ENCODE measurements at places on chromosomes 6 and 20.

- DNase-seq: no peak
Observed at GRCh38 chr6:18823782-18824386, 436.7 kb downstream of the RNF144B start.

DNA sequence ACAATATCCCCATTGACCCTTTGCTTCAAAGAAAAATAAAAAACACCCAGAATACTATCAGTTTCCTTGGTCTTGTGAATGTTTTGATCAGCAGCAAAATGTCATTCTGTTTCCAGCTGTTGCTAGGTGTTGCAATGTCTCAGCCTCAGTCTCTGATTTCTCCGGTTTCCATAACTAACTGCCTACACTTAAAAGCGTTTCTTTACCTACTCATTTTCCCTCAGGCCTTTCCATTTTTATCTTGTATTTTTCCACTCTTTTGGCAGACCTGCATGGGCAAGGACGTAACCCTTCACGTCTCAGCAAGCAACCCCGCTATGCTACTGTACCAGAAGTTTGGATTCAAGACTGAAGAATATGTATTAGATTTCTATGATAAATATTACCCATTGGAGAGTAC lies 49.4 kb downstream of the KAT14 start:
- DNase-seq: no peak

GRCh38 chr6:38584731-38585130 lies 55.0 kb downstream of the BTBD9 start:
- DNase-seq: no peak

DNA sequence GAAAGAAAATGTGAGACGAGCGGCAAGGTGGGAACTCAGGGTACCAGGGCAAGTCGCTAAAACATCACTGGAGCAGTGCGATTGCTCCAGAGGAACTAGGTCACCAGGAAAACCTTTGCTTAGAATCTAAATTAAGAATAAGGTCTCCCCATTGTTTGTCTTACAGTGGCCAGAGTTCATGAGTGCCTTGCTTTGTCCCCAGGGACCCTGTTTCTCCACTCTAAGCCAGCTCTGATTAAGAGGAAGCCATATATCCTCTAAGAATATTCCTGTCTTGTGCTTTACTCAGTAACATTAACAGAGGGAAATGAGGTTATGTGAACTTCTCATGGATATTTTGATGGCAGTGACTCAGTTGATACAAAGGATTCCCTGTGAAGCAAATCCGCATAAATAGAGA lies 305.8 kb downstream of the CD83 start:
- no peak for DNase-seq

DNA sequence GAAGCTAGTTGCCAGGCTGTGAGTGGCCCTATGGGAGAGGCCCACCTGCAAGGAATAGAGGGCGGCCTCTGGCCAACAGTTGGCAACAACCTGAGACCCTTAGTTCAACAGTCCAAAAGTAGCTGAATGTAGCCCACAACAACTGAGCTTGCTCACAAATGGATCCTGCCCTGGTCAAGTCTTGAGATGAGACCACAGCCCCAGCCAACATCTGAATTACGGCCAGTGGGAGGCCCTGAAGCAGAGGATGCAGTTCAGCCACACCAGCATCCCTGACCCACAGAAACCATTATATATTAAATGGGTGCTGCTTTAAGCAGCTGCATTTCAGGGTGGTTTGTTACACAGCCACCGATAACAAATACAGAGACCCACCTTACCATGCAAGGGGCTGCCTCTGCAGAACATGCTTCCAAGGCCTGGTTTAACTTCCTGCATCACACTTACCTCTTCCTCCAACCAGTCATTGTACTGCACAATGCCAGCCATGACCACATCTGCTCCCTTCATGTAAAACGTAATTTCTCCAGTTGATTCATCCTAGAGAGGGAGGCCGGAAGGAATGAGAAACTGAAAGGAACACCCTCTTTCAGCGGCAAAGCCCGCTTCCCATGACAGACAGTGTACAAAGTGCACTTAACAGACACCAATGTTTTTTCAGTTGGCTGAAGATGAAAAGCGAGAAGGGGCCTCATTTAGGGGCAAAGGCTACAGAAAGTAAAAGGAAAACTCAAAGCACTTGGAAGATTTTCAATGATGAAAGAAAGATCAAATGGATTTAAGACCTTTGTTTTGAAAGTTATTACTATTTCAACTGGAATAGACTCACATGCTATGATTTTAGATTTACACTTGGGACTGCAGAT lies 86.2 kb upstream of the NFATC2 start:
- peak; percentile 31 for DNase-seq

DNA sequence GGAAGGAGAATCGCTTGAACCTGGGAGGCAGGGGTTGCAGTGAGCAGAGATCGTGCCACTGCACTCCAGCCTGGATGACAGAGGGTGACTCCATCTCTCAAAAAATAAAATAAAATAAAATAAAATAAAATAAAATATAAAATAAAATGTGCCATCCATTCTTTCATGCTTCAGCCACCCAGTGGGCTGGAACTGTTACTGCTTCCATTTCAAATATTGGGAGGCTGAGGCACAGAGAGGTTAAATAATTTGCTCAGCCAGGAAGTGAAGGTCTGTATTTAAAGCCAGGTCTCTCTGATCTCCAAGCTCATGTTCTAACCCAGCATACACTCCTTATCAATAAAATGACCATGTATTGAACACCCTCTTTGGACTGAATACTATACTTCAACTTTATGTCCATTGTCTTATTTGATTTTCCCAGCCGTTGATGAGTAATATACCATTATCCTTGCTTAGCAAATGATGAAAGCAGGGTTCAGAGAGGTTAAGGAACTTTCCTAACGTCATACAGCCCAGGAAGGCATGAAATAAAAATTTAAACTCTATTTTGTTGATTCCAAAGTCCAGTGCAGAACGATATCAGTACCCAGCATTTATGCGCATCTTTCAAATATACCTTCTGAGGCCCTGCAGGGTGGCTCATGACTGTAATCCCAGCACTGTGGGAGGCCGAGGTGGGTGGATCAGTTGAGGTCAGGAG lies 25.8 kb upstream of the SLC9A8 start:
- no peak for DNase-seq

DNA sequence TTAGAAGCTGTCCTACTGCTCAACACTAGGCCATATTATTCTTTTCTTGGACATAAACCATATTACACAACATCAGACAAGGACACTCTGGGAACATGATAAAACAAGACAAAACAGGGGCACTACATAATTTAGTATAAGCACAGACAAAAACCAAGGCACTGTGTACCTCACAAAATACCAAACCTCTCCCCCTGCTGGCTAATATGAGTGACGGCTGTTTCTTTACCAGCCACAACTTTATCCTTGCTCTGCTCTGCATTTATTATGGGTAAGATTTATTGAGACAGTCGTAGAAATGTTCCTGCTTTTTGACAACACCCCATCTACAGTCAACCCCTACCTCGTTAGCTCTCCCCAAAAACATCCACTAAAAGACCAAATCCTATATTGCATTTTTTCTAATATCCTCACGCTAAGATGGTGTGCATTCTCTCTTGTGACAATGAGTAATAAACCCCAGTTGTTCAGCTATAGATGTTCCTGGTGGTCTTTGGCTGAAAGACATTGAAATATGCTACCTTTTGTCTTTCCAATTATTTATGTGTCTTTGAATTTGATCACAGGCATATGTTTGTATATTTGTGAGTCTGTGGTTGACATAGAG lies 23.8 kb upstream of the POLR1H start:
- DNase-seq: no peak

Data from kidney epithelial cell (primary cell).